ENCODE measurements at places on chromosomes 5 and 9. TPM values are rescaled to one million over a fixed set of nuclear protein-coding genes. Genes with fewer than 3 reads are reported as not detected.

DNA sequence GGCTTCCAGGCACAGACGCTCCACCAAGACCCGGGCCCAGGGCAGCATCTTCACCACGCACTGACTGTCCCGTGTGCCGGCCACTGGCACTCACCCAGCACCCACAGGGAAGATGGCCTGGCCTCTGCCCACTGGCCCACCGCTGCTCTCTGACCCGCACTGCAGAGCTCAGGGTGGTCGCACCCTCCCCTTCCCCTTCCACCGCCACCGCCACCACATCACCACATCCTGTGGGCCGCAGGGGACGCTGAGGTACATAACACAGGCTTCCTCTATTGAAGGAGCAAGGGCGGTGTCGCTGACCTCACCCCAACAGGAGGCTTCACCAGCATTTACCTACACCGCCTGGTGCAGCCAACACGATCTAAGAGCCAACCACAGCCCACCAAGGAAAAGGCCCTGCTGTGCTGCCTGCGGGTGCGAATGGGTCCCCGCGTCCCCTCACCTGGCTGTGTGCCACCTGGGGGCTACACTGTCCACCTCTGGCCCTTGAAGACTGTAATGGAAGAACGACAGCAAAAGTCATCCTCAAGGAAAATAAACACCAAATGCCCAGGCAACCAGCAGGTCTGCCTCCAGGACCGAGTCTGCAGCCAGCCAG is 101.8 kb downstream of the CAMSAP1 start:
- DNase-seq: no peak

- DNase-seq: no peak
These were observed 298.4 kb downstream of the NDUFS4 start for GRCh38 chr5:53858700-53859456.

DNA sequence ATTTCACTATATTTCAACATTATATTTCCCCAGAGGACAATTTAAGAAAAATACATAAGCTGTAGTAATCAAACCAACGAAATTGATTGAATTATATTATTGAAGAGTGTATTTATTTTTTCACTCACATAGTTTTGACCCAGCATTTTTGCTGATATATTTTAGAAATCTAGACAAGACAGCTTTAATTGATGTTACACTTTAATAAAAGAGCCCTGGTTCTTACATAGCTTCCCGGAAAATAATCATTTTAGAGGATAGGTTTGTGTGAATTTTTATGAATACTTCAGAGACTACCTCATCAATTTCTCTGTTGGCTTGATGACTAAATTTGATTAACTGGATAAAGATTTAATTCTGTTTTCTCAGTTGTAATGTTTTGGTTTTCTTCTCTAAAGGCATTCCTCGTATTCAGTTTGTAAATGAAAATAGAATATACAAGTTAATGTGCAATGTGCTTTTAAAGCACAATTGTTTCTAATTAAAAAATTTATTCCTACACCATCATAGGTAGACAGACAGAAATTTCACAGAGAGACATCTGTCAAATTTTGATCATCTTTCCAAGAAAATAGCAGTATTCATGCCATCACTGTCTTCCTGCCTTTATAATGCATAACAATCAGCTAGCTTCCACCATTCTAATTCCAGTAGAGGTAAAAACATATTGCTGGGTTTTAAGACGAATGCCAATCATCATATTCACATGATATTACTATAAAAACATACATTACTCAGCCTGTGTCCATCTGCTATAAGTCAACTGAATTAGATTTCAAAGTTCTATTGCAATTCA is 441.4 kb downstream of the CDH12 start:
- no peak for DNase-seq

CTXN3 gene
- not detected for total RNA-seq

DNA sequence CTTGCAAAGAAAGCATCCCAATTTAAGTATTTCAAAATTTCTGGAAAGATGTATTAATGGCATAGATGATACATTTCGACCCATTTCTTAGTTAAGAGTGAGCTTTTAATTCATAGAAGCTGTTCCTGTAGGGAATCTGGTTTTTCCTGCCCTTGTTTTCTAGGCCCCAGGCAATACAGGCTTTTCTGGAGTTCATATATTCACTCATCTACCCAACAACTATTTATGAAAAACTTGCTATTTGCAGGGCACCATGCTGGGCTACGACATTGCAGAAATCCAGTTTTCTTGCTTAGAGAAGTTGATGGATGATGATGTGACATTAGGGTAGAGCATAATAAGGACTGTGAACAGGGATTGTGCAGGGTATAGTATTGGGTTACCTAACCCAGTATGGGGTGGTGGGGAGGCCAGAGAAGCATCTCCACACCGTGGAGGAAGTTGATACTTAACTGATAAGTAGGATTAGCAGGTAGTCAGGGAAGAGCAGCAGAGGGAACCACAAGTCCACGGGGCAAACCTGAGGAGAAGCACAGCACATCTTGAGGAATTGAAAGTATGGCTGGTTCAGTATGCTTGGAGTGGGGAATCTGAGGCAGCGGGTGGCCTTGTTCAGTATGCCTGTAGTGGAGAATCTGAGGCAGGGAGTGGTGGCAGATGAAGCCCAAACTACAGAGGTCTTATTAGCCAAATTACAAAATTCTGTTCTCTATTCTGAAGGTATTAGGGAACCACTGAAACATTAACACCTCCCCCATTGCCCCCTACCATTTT is 247.5 kb downstream of the ARRDC3 start:
- no peak for DNase-seq

DNA sequence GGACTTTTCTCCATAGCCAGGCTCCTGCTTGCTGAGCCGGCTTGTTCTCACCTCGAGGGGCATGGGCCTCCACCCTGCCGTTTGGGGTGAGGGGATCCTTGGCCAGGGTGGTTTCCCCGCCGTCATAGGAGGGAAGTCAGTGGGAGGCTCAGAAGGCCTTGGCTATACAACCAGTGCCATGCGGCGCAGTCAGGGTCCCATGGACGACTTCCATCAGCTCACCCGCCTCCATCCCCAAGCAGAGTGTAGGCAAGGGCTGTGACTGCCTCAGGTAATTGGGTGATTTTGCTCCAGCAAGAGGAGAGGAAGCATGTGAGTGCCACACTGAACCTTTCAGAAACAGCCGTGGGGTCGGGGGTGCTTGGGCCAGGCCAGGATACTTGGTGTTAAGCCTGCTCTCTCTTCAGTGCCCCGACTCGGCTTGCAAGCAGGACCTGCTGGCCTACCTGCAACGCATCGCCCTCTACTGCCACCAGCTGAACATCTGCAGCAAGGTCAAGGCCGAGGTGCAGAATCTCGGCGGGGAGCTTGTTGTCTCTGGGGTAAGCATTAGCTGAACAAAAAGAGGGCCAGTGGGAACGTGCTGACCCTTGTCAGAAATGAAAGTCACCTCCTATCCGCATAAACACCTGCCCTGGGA is 57.2 kb upstream of the LRRTM2 start:
- no peak for DNase-seq

N4BP3 gene
- total RNA-seq: 16.6 TPM

HMGCS1 gene
- total RNA-seq: 80.5 TPM

GRCh38 chr5:178993955-178994579 is 1.1 kb downstream of the GRM6 start:
- DNase-seq: no peak

DNA sequence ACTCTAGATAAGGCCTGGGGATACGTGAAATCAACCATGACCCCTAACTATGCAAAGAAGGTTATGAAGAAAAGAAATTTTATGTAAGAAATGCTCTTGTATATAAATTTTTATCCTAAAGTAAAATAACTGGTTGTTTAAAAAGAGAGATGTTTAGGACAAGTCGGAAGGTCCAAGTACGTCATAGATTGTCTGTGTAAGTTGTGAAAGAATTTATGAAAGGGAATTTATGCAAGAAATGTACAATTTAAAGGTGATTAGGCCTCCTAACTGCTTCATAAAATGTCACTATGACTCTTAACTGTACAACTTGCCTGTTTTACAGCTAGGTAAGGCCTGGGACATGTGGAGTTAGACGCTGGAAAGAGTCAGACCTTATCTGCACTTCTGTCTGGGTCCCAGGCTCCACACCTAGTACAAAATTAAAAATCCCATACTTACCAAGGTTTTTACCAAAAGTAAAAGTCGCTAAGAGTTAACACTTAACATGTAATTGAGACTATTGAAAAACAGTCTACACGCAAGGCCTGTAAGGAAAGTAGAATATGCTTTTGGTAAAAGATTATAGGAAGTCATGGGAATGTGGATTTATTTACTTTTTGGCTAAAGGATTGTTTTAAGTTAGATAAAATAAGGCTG is 77.4 kb downstream of the KIAA0825 start:
- no peak for DNase-seq

GRCh38 chr9:110129425-110129824 is 78.5 kb downstream of the C9orf152 start:
- DNase-seq: no peak

INSL6 gene
- not detected for total RNA-seq

PCDHB9 gene
- 0.04 TPM for total RNA-seq

- DNase-seq: no peak
These were observed 399.3 kb upstream of the CDH9 start for GRCh38 chr5:27437594-27438200.

DNA sequence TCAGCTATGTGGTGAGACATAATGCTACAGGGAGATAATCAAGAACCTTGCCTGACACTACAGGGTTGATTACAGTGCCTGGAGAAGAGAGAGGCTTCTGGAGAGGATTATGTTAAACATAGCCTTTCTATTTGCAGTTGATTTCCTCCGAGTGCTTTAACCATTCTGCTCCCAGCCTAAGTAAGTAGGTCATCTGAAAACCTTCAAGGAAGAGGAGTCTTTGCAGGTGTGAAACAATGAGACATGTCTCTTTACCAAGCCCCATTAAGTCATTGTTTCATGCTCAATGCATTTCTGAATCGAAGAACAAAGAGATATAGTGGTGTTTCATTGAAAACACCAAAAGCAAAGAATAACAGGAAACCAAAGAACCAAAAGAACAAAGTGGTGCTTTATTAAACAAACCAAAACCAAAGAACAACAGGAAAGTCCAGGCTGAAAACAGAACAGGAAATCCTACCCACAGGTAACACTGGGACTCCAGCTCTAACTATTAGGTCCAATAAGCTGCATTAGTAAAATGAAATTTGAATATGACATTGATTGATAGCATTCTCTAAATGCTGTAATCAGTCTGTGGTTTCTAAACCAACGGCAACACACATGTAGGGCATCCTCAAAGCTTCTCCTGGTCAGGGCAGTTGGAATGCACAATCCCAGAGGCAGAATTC is 113.3 kb upstream of the SPATA31D4 start:
- no peak for DNase-seq

GRCh38 chr5:172410662-172411483 is 43.5 kb downstream of the SH3PXD2B start:
- no peak for DNase-seq

DNA sequence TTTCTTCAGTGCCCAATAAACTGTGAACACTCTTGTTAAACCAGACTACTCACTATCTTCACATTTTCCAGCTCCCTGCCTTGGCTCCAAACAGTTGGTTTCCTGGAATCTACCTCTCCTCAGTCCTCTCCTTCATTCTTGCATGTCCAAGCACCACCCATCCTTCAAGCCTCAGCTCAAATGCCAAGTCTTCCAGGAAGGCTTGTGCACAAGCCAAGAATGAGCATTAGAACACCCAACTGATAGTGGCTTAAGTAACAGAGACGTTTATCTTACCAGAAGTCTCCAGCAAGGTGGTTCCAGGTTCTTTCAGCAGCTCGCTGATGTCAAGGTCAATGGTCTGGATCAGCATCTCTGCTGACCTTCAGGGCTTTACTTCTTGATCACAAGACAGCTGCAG is 60.1 kb downstream of the PTPDC1 start:
- DNase-seq: no peak

GRCh38 chr5:129716235-129716634 is 31.7 kb upstream of the MINAR2 start:
- DNase-seq: no peak

DNA sequence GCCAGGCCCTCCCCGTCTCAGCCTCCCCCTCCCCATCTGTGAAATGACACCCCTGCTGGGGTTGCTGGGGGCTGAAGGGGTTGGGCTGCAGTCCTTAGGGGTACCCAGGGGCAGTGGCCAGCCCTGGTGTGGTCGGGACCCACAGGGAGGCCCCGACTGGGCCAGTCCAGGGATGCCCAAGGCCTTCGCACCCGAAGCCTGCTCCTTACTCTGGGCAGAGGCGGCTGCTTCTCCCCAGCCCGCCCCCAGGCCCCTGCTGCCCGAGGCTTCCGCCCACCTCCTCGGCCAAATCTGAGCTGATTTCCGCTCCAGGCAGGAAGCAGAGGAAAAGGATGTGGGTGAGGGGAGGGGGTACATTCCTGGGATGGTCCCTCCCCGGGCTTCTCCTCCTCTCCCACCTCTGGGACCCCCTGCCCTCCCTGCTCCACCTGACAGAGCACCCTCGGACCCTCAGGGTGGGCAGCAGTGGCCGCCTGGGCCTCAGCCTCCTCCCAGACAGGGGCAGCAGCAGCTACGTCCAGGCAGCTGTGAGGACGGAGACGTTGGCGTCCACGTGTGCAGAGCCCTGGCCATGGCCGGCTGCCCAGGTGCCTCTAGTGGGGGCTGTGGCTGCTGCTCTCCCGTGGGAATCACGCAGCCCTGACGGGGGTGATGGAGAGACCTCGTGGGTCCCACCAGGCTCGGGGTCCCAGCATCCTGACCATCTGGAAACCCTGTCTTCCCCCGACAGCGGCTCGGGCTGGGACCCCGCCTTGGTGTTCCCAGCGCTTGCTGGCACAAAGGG is 4.2 kb upstream of the NRARP start:
- DNase-seq: no peak

GRCh38 chr5:36073595-36074216 is 7.0 kb upstream of the UGT3A2 start:
- no peak for DNase-seq

ZNF608 gene
- total RNA-seq: 21.6 TPM

DNA sequence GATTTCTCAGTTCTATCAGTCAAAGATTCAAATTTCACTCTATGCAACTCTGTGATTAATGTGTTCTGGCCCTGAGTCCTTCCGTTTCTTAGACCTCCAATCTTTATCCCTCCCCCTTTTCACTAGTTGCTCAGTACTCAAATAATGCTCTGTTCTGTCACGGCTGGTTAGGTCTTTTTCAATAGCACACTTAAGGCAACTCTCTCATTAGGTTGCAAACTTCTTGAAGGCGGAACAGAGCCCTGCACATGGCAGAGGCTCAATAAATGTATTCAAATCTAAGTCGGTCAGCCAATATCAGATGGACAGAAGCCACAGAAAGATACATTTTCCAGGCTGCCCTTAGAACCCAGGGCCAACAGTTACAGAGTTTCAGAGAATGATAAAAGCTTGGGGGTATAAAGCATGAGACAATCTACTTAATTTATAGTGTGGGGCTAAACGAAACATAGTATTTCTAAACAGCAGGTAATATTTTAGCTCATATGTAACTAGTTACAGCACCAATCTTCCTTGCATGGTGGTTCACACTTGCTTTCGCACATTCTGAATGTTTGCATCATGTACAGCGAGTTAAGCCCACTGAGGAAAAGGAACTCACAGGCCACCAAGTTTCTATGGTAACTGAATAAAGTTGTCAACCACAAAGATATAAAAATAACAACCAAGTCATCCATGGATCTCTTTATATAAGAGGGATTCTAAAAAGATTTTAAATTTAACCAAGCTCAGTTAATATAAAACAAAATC is 67.1 kb upstream of the GOLPH3 start:
- no peak for DNase-seq

OGN gene
- not detected for total RNA-seq

ECM2 gene
- 0.18 TPM for total RNA-seq

GRCh38 chr9:96486386-96487028 is 36.5 kb downstream of the HABP4 start:
- DNase-seq: no peak

- DNase-seq: no peak
These were observed 195.9 kb upstream of the PPP1R26 start for GRCh38 chr9:135283671-135284070.
